ENCODE measurements at places on chromosomes 2 and 18.
A peak's percentile ranks its signal among the peaks of the same experiment; 100 is the strongest.

DNA sequence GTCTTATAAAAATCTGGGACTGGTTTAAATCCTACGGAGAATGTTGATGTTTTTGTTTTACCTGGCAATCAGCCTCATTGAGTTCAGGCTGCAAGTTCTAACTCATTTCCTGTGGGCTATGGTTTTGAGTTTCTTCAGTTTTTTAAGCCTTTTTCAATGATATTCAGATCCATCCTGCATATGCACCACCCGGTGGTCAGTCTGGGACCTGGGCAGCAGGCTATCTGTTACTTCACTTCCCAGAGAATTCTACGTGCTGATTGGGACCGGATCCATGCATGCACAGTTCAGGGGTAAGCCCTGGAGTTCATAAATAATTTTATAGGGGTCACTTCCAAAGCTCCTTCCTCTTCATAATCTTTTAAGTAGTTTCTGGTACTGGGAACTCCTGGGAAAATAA, 339.2 kb upstream of the HNRNPA3 start:
- no peak for DNase-seq

- DNase-seq: no peak
Measured at GRCh38 chr2:137123226-137123625, 357.9 kb downstream of the THSD7B start.

DNA sequence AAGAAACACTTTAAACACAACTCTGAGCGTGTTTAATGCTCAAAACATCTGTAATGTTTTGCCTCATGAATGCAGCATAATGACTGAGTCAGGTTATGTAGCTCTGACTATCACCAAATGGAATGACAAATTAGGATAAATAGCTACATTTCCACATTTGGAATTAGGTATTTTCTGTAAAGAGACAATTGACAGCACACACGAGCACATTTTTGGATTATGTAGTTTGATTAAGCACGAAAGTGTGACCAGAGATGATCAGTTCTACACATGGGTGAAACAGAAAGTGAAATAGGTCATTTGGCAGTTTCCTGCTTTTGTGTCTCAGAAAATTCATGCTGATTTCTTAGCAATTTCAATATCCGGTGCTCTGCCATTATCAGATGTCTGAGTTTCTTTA, 29.0 kb downstream of the LPIN1 start:
- DNase-seq: no peak

DNA sequence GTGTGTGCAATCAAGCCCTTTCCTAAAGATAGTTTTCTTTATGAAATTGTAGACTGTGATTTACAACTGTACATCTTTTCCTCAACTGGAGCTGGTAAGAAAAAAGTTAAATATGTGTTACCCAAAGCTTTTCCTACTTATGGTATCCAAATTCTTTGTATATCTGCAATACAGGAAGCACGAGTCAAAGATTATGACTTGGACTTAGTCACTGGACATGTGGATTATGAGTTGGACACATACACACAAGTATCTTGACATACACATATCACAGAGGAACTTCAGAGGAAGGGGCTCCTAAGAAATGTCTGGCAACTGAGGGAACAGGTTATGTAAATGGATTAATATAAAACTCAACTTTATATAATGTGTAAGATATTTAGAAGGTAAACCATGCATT, 35.2 kb downstream of the PRELID3A start:
- DNase-seq: no peak

GRCh38 chr18:79465392-79465991, 69.8 kb downstream of the NFATC1 start:
- no peak for DNase-seq

GRCh38 chr18:9055185-9055584, 47.3 kb upstream of the NDUFV2 start:
- DNase-seq: peak; percentile 67

DNA sequence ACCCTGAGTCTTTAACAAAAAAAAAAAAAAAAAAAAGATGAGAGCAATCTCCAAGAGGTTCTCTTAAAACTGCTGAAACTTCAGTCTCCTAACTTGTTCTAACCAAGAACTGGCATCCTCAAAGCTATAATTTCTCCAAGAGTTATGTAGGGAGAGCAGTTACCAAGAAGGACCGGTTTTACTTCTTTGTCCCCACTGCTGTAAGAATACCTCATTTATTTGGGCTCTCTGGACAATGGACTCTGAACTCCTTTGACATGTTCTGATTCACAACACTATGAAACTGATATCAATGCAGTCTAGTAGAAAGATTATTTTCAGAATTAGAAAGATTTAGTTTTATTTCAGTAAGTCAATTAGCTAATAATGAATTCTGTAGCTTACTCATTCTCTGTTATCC, 84.5 kb upstream of the DTNB start:
- no peak for DNase-seq

DNA sequence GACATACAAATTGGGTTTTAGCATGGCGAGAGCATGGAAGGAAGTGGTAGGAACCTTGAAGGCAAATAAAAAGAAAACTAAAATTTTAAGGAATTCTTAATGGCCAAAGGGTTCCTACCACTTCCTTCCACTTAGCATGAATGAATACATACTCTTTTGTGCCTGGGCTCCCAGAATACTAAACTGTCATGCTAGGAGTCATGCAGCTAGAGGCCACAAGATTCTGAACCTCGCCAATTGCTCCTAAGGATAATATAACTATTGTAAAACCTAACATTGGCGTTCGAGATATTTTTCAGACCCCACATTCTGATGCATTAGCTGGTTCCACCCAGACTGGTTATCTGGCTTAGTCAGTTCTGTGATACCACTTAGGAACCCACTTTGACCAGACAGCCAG, 38.6 kb upstream of the ARHGAP25 start:
- no peak for DNase-seq

DNA sequence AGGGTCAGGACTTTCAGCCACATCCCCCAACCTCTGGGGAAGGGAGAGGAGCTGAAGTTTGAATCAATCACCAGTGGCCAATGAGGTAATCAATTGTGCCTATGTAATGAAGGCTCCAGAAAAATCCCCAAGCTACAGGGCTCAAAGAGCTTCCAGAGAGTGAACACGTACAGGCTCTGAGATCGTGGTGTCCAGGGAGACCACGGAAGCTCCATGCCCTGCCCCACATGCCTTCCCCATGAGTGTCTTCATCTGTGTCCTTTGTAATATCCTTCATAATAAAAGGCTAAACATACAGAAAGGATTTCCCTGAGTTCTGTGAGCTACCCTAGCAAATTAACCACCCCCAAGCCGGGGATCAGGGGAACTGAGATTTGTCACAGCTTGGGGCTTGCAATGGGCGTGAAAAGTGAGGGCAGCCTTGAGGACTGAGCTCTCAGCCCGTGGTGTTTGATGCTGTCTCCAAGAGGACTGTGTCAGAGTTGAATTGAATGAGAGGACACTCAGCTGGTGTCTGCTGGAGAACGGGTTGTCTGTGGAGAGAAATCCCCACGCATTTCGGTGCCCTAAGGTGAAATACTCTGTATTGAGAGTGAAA, 25.5 kb upstream of the TUBB6 start:
- DNase-seq: no peak

DNA sequence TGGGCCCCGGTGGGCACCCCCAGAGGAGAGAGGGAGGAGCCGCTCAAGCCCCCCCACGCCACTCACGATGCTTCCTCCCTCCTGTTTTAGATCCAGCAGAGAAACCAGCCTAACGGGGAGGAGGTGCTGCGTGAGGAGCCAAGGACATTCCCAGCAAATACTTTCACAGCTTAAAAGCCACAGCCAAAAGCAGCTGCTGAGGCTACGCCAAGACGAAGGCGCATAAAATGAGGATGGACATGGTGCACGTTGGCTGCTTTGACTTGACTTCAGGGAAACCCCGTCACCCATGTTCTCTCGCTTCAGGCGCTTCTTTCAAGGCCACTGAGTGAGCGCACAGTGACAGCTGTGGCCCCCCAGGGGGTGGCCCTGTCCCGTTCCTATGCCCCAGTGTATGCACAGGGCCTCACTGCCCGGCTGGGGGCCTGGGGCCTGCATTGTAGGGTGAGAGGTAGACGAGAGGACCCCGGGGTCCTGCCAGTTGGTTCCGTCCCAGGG, 72.1 kb upstream of the PXDN start:
- no peak for DNase-seq

DNA sequence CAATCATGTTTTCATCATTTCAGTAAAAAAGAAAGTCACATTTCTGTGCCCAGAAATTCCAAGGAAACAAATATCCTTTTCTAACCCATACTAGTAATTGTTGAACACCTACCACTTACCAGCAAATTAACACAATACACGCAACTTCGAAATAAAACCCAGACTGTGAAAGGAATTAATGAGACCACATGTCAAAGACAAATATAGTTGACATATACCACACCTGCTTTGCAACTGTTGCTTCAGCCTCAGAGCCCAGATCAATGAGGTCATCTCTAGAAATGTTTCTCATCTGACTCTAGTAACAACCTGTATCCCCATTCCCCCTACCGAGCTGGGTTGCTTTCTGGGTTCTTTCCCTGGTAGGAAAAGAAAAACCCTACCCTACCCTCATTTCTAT, 52.6 kb downstream of the TRIP12 start:
- DNase-seq: no peak

DNA sequence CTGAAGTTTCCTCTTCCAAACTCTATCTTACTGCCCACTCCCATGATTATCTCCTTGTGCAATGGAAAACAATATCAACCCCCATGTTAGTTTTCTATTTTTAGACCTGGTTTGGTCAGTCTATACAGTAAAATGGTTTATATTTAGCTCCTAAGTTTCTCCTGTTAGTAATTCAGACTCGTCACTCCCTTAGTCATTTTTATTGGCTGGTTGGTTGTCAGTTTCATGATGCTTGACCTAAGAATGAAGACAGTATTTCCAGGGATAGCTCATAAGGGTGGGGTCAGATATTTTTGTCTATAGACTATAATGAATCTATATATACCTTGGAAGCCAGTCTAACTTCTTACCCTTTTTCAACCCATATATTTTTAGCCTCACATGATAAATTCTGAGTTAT, 61.4 kb upstream of the NEUROD1 start:
- no peak for DNase-seq

GRCh38 chr2:18311420-18312195, 248.8 kb downstream of the RDH14 start:
- DNase-seq: no peak

GRCh38 chr18:22169889-22170420, 566 bp downstream of the GATA6 start:
- DNase-seq: no peak

DNA sequence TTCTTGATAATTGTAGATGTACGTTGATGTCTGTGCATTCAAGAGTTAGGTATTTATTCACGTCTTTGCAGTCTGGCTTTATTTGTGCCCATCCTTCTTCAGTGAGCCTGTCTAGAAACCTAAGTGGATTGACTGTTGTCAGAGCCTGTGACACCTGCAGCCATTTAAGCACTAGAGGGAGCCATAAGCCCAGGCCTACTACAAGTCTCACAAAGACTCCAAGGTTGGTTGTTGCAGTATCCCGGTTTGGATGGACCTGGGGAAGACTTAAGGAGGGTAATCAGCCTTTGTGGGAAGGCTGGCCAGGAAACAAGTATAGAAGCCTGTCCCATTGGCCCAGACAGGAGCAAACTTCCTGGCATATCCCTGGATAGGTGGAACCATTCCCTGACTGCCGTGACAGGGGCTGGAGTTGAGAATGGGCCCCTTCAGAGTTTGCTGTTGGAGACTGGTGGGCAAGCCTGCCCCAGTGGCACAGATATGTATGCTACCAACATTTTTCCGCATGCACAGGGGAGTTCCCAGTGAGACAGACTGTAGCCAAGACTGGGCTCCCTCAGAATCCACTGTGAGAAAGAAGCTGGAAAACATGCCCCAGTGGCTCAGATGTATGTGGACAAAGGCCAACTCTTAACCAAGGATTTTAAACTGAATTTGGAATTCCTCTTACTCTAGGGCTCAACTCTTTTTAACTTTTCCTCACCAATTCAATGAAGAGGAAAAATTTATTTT, 9.3 kb upstream of the LRRC30 start:
- DNase-seq: peak; percentile 28

GRCh38 chr2:143607231-143608062, 478.2 kb downstream of the ARHGAP15 start:
- no peak for DNase-seq

- no peak for DNase-seq
Measured at GRCh38 chr2:161367675-161368074, 48.4 kb upstream of the TBR1 start.

GRCh38 chr2:27559228-27559627, 23.6 kb upstream of the ZNF512 start:
- no peak for DNase-seq

DNA sequence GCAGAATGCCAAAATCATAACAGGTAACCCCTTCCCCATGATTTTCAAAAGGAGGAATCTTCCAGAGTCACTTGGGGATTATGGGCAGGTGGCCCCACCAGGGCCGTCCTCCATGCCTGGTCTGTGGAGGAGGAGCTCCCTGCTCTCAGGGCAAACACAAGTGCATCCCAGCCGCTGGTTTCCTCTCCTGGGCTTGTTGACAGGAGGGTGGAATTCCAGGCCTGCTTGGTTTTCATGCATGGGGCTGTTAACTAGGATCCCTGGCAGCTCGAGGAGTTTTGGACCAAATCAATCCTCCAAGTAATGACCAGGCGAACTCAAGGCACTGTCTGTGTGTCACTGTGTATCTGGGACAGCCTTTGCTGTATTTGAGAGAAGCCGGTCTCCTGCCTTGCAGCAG, 45.3 kb downstream of the FOSL2 start:
- no peak for DNase-seq

GRCh38 chr2:170026361-170026760, 151.6 kb upstream of the MYO3B start:
- DNase-seq: no peak

DNA sequence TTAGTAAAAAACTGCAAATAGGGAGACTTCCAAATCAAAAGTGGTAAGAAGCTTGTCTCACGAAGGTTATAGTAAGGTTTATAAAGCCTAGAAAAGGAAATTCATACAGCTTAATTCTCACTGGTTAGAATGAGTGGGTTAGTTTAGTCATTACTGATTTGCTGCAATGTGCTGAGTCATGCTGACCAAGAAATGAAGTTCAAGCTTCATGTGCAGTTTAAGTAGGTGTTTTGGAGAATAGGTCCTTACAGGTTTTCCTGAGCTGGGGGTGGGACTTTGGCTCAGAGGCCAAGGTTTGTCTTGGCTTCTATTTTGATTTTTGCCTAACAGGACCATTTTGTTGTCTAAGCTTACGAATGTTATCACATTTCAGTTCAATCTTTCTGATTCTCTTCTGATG, 15.1 kb downstream of the CLIP4 start:
- DNase-seq: peak; percentile 15

DNA sequence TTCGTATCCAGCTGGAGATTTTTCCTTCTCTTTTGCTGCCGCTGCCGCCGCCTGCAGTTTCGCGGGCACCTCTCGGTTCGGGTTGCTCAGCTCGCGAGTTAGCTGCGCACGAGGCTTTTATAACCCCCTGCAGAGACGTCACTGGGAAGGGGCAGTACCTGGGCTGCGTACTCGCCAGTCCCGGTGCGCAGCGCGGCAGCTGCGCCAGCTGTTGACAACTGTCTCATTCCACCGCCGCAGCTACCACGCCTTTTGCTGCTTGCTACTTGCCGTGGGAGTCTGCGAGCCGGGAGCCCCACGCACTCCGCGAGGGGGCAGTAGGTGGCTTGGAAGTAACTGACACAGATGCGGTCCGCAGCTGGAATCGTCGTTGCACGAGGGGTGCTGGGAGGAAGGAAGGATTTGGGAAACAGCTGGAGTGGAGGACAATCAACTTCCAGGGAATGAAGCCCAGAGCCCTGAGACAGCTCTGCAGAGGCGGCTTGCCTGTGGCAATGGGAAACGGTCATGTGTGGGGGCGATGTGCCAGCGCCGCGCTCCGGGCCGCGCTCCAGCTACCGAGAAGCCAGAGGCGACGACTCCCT, at the start of gene TACR1:
Gene TACR1 (minus strand): TSS at position 93 of the 584 bp plus-strand sequence. CDS start 586 bp downstream, outside the sequence.
- no peak for DNase-seq

Data from AML-193 (cell line).